Left ventricle myocardium inferior (tissue), 1 donor: ENCODE measurements at places on chromosomes 11 and 22.
A peak's percentile ranks its signal among the peaks of the same experiment; 100 is the strongest.

DNA sequence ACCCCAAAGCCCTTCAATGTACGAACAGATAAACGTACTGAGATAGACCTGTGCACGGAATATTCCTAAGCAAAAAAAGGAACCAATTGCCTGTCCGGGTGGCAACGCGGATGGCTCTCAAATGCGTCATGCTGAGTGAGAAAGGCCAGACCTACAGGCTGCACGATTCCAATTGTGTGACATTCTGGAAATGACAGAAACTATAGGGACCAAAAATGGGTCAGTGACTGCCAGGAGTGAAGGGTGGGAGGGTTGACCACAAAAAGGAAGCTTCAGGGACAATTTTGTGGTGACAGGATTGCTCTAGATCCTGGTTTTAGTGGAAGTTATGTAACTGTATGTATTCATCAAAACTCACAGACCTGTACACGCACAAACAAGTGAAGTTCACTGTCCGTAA is 24.0 kb upstream of the SYT8 start:
- DNase-seq, result no peak

- no peak for DNase-seq
These were observed 1120.5 kb upstream of the RAG2 start for GRCh38 chr11:37718431-37718999.

DNA sequence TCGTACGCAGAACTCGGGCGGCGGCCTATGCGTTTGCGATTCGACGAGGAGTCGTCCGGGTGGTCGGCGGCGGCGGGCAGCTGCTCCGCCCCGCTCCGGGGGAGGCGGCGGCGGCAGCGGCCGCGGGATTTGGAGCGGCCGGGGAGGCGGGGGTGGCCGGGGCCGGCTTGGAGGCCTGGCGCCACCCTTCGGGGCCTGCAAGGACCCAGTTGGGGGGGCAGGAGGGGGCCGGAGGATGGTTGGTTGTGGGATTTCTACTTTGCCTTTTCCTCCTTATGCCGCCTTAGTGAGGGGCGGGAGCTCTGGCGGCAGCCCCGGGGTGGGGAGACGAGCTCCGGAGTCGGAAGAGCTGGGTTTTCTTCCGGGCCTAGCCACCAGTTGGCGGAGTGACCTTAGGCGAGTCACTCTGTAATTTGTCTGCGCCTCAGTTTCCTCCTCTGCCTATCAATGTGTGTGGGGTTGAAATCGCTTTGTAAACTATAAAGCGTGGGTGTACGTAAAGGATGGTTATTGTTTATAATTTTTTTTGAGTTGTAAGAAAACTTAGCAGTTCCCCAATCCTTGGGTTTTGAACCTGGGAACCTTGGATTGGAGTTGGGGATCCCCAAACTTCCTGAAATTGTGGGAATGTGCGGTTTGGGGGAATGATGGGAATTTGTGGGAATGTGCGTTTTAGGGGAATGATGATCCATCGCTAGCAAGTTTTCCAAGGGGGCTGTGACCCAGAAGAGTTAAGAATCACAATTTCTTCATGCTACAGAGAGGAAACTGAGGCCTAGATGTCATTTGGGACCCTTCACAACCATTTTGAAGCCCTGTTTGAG is 679 bp downstream of the TUG1 start:
- DNase-seq, result peak; percentile 38

DNA sequence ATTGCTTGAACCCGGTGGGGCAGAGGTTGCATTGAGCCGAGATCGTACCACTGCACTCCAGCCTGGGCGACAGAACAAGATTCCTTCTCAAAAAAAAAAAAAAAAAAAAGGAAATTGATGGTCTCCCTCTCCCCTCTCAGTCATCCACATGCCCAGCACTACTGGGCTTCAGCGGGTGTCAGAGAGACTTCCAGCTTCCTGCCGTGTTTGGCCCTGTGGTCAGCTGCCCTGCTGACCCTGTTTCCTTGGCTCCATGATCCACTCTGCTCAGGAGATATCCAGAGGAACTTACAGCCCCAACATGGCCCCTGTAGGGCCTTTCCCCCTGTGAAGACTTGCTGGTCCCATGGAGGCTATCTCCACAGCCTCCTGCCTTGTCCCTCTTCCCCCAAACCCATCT is 6.1 kb upstream of the PNPLA3 start:
- no peak for DNase-seq

DNA sequence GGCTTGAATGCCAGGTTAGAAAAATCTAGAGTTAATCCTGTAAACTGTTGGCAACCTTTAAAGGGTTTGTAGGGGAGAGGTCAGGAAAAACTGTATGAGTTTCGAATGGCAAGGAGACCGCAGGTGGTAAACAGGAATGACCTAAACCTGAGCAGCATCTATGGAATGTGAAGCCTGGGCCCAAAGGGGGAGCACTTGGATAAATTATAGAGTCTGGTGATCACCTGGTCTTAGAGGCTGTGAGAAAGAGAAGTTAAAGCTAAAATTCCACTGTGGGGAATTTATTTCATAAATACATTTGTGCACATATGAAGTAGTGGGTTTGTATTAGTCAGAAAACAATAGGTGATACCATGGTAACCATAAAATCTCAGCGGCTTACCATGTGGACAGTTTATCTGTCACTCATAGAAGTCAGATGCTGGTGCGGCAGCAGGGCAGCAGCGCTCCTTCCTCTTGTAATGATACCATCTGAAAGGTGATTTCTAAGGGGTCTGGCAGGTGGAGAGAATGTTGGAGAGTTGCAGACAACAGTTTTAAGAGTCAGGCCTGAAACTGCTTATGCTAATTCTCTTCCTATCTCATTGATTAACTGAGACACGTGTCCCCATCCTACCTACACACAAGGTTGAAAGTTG is 1104.4 kb upstream of the CCDC90B start:
- DNase-seq, result no peak

DNA sequence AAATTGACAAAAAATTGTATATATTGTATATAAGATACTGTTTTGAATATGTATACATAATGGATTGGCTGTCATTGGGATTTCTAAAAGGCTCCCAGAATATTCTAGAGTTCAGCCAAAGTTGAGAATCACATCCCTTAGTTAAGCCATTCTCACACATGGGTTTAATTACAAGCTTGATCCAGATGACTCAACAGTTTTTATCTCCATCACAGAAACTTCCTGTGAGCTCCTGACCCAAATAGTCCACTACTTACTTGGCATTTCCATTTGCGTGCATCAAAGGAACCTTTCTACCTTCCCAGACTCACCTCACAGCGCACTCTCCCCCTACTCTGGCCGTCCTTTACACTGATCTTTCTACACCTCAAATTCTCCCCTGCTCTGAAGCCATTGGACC is 184.8 kb upstream of the ARHGAP20 start:
- DNase-seq, result no peak

- DNase-seq, result no peak
These were observed at the start of gene ETS1 for GRCh38 chr11:128587415-128587814. TSS of gene ETS1 (minus strand) at chr11:128587558. CDS start at chr11:128573130, 14,428 bp downstream.

DNA sequence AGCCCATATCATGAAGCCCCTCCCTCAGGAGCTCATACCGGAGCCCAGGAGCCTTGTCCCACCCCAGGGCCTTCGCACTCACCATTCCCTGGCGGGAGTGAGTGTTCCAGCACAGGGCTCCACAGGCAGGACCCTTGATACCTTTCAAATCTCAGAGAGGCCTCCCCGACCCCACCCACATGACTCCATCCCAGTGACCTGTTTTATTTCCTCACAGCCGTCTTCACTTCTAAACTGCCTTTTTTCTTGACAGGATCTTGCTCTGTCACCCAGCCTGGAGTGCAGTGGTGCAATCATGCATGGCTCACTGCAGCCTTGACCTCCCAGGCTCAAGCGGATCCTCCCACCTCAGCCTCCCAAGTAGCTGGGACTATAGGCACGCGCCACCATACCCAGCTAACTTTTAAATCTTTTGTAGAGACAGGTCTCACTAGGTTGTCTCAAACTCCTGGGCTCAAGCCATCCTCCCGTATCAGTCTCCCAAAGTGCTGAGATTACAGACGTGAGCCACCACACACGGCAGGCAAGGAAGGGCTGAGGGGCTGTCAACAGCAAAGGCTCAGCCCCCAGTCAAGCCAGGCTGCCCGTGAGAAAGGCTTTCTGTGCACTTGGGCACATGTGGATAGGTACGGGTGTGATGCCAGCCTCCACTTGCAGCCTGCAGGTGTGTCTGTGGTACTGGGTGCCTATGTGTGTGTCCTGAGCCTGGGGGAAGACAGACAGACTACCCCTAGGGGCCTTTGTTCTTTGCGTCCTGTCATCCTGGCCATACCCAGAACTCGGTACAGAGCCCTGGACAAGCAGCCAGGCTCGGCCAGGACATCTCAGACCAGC is 9.3 kb downstream of the RPL3 start:
- no peak for DNase-seq

GRCh38 chr22:35839841-35840301 is 122.2 kb downstream of the APOL5 start:
- DNase-seq, result no peak

DNA sequence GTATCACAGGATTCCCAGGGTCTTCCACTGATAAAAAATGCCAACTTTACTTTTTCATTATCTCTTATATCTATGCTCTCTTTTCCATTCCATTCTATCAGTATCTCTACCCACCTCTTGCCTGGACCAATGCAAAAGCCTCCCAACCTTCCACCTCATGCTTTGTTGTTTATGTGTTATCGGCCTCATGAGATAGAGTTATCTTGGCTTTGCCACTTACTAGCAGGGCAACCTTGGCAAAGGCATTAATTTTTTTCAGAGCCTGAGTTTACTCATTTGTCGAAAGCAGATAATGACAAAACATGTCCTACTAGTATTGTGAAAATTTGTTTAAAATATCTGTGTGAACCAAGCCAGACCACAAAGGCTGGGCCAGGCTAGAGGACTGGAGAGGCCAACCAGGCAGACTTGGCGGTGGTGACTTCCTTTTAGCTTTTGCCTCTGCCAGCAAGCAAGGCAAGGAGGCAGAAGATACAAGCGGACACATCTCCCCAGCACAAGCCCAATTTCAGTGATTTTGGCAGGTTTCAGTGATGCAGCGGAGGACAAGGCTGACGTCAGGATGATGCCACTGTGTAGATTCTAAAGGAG is 106.9 kb downstream of the ADAMTS15 start:
- no peak for DNase-seq

- DNase-seq, result no peak
These were observed 351.9 kb downstream of the DDX10 start for GRCh38 chr11:109016724-109017123.

DNA sequence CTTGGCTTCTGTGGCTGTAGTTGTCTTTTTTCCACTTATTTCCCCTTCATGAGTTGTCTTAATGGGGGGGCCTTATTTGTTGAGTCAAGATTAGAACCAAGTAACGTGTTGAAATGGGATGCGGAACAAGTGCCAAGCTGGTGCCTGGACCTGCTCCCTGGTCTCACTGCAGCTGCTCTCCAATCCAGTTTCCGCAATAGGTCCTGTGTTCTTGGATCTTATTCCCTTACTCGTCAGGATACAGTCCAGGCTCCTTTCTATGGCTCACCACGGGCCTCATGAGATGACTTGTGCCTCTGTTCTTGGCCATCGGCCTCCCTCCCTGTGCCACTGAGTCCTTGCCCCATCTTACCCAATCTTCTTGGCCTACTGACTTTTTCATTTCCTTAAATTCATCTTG is 159.6 kb upstream of the CADM1 start:
- DNase-seq, result no peak

- no peak for DNase-seq
These were observed 756 bp downstream of the CLNS1A start for GRCh38 chr11:77636731-77637344.

GRCh38 chr22:28247136-28247535 is 328.1 kb upstream of the PITPNB start:
- no peak for DNase-seq

DNA sequence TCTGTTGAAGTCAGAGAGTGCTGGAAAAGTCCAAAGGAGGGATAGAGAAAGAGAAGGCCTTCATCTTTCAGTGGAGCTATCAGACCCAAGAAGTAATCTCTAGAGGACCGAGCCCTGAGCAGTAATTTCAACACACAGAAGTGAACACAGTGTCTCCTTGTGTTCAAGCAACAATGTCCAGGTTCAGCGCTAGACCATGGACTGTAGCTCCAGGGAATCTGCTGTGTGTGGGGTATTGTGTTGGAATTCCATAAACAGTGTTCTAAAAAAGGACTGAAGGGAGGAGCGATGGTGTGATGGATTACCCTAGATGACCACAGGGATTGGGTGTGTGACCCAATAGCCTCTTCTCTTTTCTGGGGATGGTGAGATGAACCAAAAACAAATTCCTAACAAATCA is 165.9 kb downstream of the BLID start:
- no peak for DNase-seq

DNA sequence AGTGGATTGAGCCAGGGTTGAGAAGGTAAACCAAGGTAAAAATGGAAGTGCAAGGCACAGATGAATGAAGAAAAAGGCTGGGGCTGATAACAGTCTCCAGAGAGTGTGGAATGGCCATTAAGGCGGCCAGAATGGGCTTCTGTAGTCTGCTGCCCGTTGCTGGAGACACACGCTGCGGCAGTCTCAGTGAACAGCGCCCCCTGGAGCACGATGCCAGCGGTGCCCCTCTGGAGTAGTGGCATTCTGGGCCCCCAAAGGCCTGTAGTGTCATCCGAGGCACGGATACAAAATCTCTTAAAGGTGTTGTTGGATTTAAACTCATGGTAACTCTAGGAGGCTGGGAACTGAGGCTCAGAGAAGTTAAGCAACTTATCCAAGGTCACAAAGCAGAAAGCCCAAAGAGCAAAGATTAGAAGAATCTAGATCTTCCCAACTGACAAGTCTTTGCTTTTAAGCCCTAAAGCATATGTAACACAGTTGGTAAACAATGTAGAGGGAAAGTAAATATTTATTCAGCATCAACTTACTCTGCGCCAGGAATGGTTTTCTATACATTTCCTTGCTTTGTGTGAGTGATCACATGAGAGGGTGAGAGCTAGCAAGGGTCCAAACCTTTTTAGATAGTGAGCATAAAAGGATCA is 18.2 kb downstream of the KCNJ1 start:
- peak; percentile 51 for DNase-seq

DNA sequence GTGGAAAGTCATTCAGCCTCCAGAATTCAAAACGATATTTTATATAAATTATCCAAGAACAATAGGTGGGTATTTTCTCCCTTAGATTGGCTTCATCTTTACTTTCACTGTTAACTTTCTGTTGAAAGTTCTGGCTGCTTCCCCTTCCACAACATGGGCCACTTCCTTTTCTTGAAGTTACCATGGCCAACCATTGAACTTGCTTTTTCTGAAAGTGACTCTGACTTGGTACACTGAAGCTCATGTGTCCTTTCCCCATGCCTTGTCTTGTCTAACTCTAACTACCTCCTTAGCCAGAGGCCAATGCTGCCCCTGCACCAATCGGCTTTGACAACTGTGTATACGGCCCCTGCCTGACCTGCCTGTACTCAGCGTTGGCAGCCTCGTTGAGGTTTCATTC is 225.2 kb downstream of the FAT3 start:
- no peak for DNase-seq

DNA sequence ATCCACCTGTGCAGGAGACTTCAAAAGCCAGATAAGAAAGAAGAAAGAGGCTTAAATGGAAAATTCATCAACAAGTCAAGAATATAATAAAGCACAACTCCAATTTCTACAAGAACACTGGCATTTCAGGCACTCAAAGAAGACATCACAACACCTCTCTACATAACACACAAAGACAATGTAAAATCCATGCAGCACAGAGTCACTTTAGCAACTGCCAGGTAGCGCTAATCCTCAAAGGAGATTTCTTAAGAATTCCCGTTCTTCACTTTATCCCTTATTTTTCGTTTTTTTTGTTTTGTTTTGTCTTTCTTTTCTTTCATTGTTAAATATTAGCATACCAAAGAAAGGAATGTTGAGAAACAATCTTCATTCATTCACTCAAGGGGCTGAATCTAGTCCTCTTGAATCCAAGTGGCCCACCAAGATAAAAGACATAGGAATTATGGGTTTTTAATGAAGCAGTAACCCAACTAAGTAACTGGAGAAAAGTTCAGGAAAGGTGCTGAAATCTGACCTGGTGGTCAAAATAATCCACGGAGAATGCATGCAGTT is 95.0 kb downstream of the CADM1 start:
- no peak for DNase-seq
